ENCODE measurements at places on chromosomes 3 and 15. TPM values are rescaled to one million over a fixed set of nuclear protein-coding genes. Genes with fewer than 3 reads are reported as not detected.

Gene DPPA2
- not detected for total RNA-seq

Gene HYAL1
- total RNA-seq = 7.1 TPM

Gene CAV3
- total RNA-seq = not detected

Gene UROC1
- total RNA-seq = not detected

Gene AHSG
- total RNA-seq = not detected

Gene ZIC4
- 0.99 TPM for total RNA-seq

Gene REC114
- total RNA-seq = not detected

Gene SUCNR1
- not detected for total RNA-seq

Gene PLA1A
- 0.92 TPM for total RNA-seq

Gene STAB1
- 189 TPM for total RNA-seq

Gene PRR23C
- total RNA-seq = not detected

Gene IL5RA
- total RNA-seq = not detected

Gene IFRD2
- 187 TPM for total RNA-seq

Gene NMNAT3
- total RNA-seq = 0.86 TPM

Gene TSPAN3
- 341 TPM for total RNA-seq

Gene PRICKLE2
- total RNA-seq = 5.3 TPM

Gene FOXP1
- 48.2 TPM for total RNA-seq

Gene ALCAM
- 129 TPM for total RNA-seq

Gene STRIT1
- total RNA-seq = not detected

Gene TMEM45A
- 4.0 TPM for total RNA-seq

Gene P2RY12
- not detected for total RNA-seq

Gene CNTN6
- total RNA-seq = not detected

Gene GOLGA6D
- not detected for total RNA-seq

Gene CHD2
- total RNA-seq = 63.8 TPM

Gene RAD51
- 9.2 TPM for total RNA-seq

Gene NRG4
- not detected for total RNA-seq

Gene SHF
- 1.9 TPM for total RNA-seq

Gene FAM43A
- total RNA-seq = 170 TPM

Gene GOLGA8N
- total RNA-seq = 3.9 TPM

Gene SLC22A14
- total RNA-seq = 0.14 TPM

Gene KLHL6
- 5.7 TPM for total RNA-seq

Gene IQCF5
- not detected for total RNA-seq

Gene KCNAB1
- 0.40 TPM for total RNA-seq

Gene SLC2A2
- not detected for total RNA-seq

Gene OR5H15
- total RNA-seq = not detected

Gene TGM5
- not detected for total RNA-seq

Gene FEZF2
- total RNA-seq = not detected

Gene BFSP2
- not detected for total RNA-seq

Gene AGTR1
- total RNA-seq = not detected

Gene MUC4
- total RNA-seq = not detected

Gene ATP2B2
- not detected for total RNA-seq

Gene CATSPER2
- 0.33 TPM for total RNA-seq

Gene RAB43
- 27.7 TPM for total RNA-seq

Gene RPUSD3
- total RNA-seq = 27.8 TPM

Gene CLDN16
- total RNA-seq = not detected

Gene TMPRSS7
- total RNA-seq = not detected

Gene THPO
- total RNA-seq = 0.07 TPM

Gene CYP1A2
- not detected for total RNA-seq

Gene KIF15
- total RNA-seq = 19.8 TPM

Gene CCR2
- total RNA-seq = not detected

Gene ITPKA
- 0.46 TPM for total RNA-seq

Gene ZNF80
- not detected for total RNA-seq
